ENCODE measurements at places on chromosomes 7 and 10. TPM values are rescaled to one million over a fixed set of nuclear protein-coding genes. Genes with fewer than 3 reads are reported as not detected.

Gene RASA4B
- 4.6 TPM for total RNA-seq

Gene PTPN20
- total RNA-seq: 0.27 TPM

Gene NOD1
- 14.8 TPM for total RNA-seq

Gene WASHC2C
- 26.7 TPM for total RNA-seq

Gene CYP3A4
- total RNA-seq: not detected

Gene CLDN4
- total RNA-seq: 0.54 TPM

Gene FKBP9
- total RNA-seq: 831 TPM

Gene SPDYE5
- total RNA-seq: not detected

Gene IL15RA
- total RNA-seq: 2.1 TPM

Gene NRAP
- total RNA-seq: under 0.01 TPM

Gene RAMP3
- not detected for total RNA-seq

Gene TNS3
- 28.3 TPM for total RNA-seq

Gene SPDYE2B
- total RNA-seq: 0.16 TPM

Gene PRR15
- total RNA-seq: 2.4 TPM

Gene ATAD1
- total RNA-seq: 45.2 TPM

Gene CLDN3
- total RNA-seq: not detected

Gene ERV3-1
- 9.0 TPM for total RNA-seq

Gene SEC31B
- total RNA-seq: 17.4 TPM

Gene DNAH11
- 2.7 TPM for total RNA-seq

Gene SRRT
- total RNA-seq: 41.2 TPM

Gene MACC1
- 0.18 TPM for total RNA-seq

Gene FLNC
- 193 TPM for total RNA-seq

Gene MMRN2
- 5.1 TPM for total RNA-seq

Gene TFPI2
- total RNA-seq: 97.3 TPM

Gene ZC3HAV1L
- 36.6 TPM for total RNA-seq

Gene CFTR
- total RNA-seq: 0.09 TPM

Gene NRCAM
- 5.4 TPM for total RNA-seq

Gene EFCAB10
- total RNA-seq: not detected

Gene COL17A1
- total RNA-seq: 2.3 TPM

Gene SCART1
- total RNA-seq: 1.6 TPM

Gene CFAP69
- total RNA-seq: 6.4 TPM

Gene SYT15
- total RNA-seq: 0.41 TPM

Gene SPRN
- 0.82 TPM for total RNA-seq

Gene TMEM273
- not detected for total RNA-seq

Gene DLX5
- not detected for total RNA-seq

Gene PSD
- 1.3 TPM for total RNA-seq

Gene IL2RA
- not detected for total RNA-seq

Gene SLC37A3
- total RNA-seq: 62.3 TPM

Measured in fibroblast of the aortic adventitia (primary cell).